ENCODE measurements at places on chromosomes 1 and 21.

- no peak for DNase-seq
Observed at GRCh38 chr1:182684116-182684828, at the start of gene RGS8. TSS of gene RGS8 (minus strand) at chr1:182684587. CDS start at chr1:182669649, 14,938 bp downstream.

GRCh38 chr1:186154651-186155050, 220.4 kb downstream of the TPR start:
- DNase-seq, result no peak

GRCh38 chr1:185433667-185434066, 116.6 kb upstream of the IVNS1ABP start:
- DNase-seq, result no peak

DNA sequence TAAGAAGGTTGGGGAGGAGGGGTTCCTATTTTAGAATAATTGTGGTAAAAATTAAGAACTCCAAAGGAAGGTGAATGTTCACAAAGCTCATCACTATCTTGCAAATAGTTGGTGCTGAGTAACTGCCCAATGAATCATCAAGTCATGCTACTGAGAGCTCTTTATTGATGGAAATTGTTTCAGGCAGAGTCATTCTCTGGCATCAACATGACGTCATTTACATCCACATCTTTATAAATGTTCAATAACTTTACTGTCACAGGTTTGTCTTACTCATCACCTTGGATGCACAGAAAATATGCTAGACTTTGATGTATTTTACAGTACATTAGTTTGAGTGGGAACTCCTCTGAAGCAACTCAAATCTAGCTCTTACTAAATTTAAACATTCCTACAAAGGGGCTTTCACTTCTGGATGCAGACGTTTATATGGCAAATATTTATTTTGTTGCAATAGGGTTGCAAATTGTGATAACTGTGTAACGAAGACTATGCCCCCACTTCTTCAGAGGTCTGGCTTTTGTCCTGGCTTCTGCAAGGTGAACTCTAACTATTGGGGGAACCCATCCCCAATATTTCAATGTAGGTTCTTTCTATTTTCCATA, 273.7 kb upstream of the AJAP1 start:
- DNase-seq, result no peak

GRCh38 chr1:222928212-222928611, 113.4 kb downstream of the DISP1 start:
- no peak for DNase-seq

DNA sequence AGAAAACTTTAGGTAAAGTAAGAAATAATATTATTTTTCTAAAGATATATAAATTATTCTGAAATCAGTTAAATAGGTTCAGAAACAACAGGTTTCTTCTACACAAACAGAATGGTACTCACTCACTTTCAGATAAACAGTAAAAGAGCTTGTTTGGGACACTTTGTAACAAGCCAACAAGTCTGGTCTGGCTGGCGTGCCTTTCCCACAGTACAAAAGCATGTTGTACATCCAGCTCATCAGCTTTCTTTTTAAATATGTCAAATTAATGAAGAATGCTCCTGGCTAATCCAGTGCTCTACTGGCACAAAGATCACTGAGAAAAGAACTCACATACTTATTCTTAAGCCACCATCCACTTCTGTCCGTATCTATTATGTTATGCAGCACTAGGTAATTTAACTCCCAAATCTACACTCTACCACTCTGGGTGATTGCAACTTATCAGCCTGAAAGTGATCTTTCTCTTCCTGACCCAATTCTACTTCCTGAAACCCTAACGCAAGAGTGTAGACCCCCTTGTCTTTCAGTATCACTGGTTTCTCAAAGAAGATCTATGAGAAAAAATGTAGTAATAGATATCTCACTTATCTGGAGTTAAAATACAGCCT, 32.6 kb downstream of the TRIT1 start:
- no peak for DNase-seq

GRCh38 chr1:89941110-89941766, 53.7 kb upstream of the ZNF326 start:
- no peak for DNase-seq
